ENCODE measurements at places on chromosomes 2 and 18. TPM values are rescaled to one million over a fixed set of nuclear protein-coding genes. Genes with fewer than 3 reads are reported as not detected.

The FMNL2 gene
- total RNA-seq = 6.0 TPM

The SMC6 gene
- 12.2 TPM for total RNA-seq

The TCF23 gene
- total RNA-seq = not detected

The ASXL3 gene
- total RNA-seq = 4.8 TPM

The GREB1 gene
- total RNA-seq = 3.1 TPM
